ENCODE measurements at places on chromosomes 5 and 9.

DNA sequence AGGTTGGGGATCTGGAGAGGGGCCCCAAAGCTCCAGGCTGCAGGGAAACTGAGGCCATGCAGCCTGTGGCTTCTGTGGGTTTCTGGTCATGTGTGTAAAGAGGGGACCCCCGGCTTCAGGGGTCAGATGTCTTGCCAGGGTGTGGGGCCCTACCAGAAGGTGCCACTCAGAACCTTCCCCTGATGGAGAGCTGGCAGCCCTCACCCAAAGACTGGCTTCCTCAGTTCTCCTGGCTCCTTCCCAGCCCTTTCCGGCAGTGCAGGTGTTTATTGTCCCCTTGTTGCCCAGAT, 11.6 kb upstream of the LAMC3 start:
- no peak for DNase-seq

DNA sequence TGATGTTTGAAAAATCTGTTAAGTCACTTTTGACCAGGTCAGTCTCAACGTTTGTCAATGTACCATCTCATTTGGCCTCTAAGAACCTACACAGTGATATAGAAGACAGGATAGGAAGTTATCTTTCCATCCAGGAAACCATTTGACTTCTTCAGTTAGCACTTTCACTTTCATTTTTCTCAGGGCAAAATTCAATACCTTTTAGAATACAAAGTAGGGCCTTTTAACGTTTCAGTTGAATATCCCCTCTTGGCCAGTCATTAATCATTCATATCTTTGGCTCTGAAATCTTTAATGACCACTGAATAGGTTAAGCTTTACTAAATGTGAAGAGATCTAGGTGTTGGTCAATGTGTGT, 101.1 kb upstream of the GNAQ start:
- DNase-seq: no peak

GRCh38 chr9:37290940-37291485, 131.5 kb upstream of the GRHPR start:
- peak; percentile 29 for DNase-seq

DNA sequence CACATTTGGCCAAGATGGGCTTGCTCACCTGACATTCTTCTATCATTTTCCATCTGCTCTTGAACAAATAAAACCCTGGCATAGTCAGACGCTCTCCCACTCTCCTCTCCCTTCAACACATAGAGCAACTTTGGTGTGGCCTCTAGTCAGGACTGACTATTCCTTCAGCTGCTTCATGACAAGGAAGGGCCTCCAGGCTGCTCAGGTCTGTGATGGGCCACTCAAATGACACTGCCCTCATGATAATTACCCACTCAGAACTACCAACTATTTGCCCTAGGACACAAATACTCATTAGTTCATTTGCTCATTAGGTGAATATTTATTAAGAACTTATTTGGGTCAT, 376.3 kb downstream of the SEMA5A start:
- no peak for DNase-seq

DNA sequence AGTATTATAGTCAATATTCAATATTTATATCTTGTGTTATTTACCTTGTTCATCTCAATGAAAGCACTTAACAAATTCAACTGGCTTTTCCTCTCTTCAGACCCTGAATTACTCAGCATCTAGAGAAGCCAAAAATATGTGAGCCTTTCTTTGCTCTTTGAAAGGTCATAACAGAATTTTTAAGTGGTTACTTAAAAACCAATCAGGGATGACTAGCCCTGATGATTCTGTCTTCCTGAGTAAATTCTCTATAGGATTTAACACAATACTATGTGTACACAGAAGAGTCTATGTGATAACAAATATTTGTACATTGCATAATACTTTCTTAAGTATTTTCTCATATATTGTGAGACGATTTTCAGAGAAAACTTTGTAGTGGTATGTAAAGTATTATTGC, 546.3 kb downstream of the MAT2B start:
- peak; percentile 8 for DNase-seq

DNA sequence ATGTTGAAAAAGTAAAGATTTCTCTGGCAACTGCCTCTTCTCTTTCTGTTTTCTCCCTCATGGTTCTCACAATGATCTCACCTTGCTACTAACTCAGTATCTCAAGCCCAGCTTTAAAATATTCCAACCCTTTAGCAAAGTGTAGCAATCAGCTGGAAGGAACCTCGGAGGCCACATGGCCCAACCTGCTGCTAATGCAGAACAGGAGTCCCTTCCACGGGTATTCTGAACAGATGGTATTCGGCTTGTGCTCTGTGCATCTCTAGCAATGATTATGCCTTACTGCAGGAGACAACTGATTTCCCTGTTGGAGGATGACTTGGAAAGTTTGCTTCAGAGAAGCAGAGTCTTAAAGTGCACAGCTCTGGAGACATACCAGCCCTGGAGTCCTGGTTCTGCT, 151.8 kb upstream of the PPP1R2B start:
- no peak for DNase-seq

- no peak for DNase-seq
These were observed 54.9 kb upstream of the GRAMD2B start for GRCh38 chr5:126368239-126368812.

- DNase-seq: no peak
These were observed 49.7 kb downstream of the NNT start for GRCh38 chr5:43652537-43653302.

- no peak for DNase-seq
These were observed 142.0 kb upstream of the ALDH1B1 start for GRCh38 chr9:38250279-38251035.

GRCh38 chr5:97231025-97231636, 48.1 kb upstream of the RIOK2 start:
- DNase-seq: peak; percentile 50

DNA sequence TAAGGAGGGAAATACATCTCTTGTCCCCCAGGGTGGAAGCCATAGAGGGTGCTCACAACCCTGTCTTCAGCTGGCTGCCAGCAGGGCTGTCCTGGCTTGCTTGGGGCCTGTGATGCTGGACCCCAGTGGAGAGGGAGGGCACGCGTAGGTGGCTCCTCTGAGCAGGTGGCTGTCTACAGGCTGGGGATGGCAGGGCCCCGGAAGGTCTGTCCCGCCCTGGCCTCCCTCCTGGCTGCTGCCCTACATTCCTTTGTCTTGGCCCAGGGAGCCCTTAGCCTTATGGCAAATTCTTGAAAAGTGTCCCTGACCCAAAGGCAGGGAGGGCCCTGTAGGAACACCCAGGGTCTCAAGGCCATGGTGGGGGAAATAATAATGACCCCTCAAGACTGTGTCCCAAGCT, 224.4 kb downstream of the HSPA4 start:
- DNase-seq: no peak

GRCh38 chr9:134371731-134372130, 45.5 kb downstream of the RXRA start:
- no peak for DNase-seq

DNA sequence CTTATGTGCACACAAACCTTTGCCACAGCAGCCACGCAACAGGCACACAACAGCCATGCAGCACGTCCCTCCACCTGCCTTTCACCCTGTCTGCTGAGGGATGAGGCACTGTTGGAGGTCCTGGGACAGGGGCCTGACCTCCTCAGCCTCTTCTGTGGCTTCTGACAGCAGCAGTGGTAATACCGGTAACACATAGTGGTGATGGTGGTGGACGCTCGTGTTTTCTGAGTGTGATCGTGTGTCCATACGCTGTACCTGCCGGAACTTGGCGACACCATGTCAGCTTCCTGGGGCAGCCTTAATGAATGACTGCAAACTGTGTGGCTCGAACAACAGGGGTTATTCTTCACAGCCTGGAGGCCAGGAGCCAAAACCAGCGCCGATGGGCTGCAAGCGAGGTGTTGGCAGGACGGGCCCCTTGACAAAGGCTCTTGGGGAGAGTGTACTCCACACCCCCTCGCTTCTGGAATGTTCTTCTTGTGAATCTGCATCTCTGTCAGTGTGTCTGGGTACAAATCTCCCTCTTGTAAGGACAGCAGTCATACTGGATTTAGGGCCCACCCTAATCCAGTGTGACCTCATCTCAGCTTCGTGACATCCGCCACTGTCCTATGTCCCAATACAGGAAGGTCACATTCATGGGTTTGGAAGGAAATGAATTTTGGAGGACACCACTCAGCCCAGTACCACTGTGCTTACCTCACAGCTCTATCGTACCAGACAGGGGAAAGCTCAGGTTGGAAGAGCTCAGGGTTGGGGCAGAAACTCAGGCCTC, 55.3 kb upstream of the EXOC3 start:
- no peak for DNase-seq

- no peak for DNase-seq
These were observed 15.8 kb upstream of the NTNG2 start for GRCh38 chr9:132146039-132146438.

DNA sequence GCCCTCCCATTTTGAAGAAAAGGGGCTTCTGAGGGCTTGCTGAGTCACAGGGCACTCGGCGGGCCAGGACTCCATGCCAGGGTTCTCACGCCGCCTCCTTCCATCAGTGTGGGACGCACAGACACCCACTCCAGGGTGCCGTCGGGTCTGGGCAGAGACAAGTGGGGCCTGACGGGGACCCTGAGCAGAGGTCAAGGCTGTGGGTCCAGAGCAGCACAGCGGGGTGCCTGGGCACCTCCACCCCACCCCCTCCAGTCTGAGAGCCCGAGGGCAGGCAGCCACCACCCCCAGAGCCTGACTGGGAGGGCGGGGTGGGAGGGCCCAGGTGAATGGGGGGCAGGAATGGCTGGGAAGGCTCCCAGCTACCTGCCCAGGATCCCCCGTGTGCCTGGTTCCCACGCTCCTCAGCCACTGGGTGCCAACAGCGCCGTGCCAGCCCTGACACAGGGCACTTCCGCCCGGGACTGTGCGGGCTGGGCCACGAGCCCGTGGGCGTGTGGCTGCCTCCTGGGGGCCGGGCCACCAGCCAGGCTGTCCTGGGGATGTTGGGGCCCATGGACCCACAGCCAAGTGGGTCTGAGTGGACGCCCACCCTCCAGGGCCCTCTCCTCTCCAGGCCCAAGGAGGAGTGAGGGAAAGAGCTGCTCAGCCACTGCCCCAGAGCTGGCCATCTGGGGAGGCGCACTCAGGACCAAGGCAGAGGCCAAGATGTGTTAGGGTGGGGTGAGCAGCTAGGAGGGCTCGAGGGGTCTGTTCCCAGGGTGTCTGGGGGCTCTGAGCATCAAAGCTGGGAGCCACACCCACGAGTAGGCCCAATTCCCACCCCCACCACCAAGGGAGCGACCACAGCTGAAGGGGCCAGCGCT, 10.1 kb upstream of the NRARP start:
- DNase-seq: no peak

DNA sequence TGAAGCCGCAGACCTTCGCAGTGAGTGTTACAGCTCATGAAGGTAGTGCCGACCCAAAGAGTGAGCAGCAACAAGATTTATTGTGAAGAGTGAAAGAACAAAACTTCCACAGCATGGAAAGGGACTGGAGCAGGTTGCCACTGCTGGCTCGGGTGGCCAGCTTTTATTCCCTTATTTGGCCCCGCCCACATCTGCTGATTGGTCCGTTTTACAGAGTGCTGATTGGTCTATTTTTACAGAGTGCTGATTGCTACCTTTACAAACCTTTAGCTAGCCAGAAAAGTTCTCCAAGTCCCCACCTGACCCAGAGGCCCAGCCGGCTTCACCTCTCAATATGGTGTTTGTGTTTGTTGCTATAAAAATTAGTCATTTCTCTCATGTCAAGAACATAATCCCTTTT, 49.7 kb downstream of the RECK start:
- no peak for DNase-seq

GRCh38 chr5:158928404-158928803, 171.3 kb downstream of the EBF1 start:
- DNase-seq: no peak
